ENCODE measurements at places on chromosomes 13 and 19.

DNA sequence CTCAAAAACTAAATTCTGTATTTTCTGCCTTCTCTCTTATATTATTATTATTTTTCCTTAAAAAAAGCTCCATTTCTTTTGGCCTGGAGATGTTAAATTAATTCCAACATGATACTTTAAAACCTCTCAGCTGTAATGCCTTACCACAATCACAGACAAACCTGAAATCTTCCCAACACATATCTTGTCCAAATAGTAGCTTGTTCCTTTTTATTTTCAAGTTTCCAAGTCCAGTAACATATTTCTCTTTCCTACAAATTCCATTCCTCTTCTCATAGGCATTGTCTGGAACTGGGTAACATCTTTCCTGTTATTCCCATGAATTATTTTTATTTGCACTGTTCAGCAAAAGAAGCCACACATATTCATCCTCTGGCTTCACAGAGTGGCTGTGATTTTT, 137.0 kb downstream of the SLITRK6 start:
- no peak for DNase-seq

DNA sequence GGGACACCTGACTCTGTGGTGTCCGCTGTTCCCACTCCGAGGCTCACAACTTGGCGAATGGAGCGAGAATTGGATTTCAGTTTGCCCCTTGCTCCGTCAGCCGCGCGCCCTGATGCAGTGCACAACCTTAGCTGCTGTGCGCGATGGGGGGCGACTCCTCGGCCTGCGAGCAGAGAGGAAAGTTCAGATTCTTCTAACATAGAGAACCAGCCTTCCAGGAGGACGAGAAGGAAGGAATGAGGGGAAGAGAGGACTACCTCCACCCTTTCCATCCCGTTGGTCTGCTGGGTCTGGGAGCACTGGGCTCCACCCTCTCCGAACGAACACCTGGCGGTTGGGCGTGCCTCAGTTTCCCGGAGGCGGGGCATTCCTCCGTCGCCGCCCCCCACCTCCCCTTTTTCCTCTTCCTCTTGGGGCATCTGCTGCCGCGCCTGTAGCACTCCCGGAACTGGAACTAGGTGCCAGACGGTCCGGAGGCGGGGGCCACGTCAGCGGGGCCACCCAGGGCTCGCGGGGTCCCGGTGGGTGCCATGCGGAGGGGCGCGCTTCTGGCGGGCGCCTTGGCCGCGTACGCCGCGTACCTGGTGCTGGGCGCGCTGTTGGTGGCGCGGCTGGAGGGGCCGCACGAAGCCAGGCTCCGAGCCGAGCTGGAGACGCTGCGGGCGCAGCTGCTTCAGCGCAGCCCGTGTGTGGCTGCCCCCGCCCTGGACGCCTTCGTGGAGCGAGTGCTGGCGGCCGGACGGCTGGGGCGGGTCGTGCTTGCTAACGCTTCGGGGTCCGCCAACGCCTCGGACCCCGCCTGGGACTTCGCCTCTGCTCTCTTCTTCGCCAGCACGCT, at the start of gene KCNK6:
KCNK6 (plus strand) TSS at position 425 of the 838 bp plus-strand sequence; CDS start at position 531, 106 bp downstream.
- peak; percentile 26 for DNase-seq

- DNase-seq = no peak
These were observed 1.6 kb downstream of the BRSK1 start for GRCh38 chr19:55285229-55285890.

DNA sequence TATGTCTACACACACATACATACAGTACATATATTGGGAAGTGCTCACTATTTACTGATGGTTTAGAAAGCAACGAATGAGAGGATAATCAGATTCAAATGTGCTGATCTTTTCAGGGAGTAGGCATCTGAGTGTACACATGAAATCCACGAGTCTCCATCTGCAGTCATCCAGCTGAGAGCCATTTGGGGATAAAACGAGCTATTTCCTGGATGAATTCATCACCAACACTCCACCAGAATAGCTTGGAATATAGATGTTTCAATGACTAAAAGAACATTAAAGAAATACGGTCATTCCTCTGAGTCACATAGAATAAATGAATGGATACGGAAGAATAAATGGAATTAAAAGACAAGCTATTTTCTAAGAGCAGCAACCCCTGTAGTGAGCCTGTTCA, 721.6 kb upstream of the ARGLU1 start:
- no peak for DNase-seq

GRCh38 chr13:105936816-105937215, 598.6 kb downstream of the EFNB2 start:
- DNase-seq = no peak

DNA sequence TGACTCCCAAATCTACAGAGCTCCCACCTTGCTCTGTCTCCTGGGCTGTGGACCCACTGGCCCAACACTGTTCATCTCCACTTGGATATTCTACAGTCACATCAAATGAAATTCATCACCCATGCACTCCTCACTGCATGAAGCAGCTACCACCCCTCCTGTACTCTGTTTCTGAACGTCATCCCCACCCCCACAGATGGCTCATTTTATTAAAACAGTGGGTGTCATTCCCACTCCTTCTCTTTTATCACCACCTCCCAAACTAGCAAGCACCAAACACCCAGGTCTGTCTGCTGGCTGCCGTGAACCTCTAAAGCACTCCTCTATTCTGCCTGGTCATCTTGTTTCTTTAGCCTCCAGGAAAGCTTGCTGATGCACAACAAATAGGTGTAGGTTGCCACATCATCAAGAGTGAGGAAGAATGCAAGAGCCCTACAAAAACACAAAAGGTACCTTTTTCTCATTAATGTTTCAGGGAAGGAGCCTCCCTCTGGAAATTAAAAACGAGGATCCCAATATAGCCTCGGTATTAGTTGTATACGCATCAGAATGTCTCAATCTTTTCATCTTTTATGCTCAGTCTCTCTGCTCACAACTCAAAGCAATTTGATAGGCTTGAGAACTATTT, 91.8 kb downstream of the MIPEP start:
- no peak for DNase-seq

DNA sequence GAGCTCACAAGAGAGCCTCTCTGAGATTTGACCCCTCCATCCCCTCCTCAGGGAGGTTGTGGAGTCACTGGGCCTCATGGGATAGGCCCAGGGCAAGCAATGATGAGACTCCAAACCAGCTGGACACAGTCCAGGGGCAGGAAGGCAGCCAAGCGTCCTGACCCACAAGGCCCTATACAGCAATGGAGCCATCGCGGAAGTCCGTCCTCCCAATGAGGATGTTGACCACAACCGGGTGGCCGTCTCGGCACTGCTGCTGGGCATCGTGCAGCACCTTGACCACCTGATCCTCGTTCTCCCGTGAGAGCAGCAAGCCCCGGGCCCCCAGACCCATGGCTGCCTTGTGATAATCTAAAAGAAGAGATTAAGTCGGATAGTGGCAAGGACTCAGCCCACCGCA, 7.9 kb downstream of the SYDE1 start:
- DNase-seq = no peak

DNA sequence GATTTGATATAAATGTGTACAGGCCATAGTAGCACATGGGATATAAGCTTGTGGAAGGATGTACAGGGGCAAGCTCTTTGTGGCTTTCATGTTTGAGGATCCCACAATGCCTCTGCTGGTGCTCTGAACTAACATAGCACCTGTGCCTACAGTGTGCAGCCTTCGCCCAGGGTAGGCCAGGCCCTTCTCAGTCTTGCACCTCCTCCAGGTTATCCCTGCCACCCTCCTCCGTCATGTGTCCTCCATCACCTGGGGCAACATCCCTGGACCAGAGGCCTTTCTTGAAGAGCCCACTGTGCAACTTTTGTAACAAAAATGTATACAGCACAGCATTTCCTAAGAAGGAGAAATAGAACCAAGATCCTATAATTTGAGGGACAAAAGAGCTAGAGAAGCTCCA, 306.8 kb downstream of the IRS2 start:
- no peak for DNase-seq

DNA sequence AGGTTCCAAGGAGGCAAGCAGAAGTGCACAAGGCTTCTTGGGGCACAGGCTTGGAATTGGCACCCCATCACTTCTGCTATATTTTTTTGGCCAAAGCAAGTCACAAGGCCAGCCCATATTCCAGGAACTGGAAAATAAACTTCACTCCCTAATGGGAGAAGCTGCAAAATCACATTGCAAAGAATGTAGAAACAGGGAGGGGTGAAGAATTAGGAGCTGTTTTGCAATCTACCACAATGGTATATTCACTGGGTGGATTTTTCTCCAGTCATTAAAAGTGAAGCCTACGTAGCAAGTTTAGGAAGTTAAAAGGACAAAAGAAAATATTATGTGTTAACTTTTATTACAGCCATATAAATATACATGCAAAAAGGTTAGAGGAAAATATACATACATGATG, 464.8 kb downstream of the COG6 start:
- no peak for DNase-seq
